ENCODE measurements at places on chromosomes 16 and 17.

DNA sequence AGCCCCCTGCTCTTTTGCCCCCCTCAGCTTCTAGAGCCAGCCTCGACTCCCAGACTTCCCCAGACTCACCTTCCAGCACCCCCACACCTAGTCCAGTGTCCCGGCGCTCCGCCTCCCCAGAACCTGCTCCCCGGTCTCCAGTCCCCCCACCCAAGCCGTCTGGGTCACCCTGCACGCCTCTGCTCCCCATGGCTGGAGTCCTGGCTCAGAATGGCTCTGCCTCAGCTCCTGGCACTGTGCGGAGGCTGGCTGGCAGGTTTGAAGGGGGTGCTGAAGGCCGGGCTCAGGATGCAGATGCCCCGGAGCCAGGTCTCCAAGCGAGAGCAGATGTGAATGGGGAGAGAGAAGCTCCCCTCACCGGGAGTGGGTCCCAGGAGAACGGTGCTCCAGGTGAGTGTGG is 2.2 kb downstream of the ARHGEF15 start:
- DNase-seq = no peak

- no peak for DNase-seq
These were observed 5.6 kb downstream of the TMEM238L start for GRCh38 chr17:10798332-10798749.

DNA sequence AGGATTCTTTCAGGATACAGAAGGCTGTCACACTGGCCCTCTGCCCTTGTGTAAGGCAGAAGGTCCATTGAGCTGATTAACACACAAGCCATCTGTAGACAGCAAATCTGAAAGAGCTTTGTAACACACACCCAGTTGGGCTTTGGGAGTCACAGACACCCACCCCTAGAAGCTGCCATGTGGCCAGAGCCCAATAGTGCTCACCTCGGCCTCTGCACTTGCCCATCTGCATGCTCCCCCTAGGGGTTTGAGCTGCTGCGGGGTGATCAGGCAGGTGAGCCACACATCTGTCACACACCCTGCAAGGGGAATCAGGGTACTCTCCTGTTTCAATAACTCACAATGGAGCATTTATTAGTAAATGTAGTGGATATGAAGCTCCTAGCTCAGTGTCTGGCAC is 138.3 kb downstream of the CHD9NB start:
- no peak for DNase-seq

- DNase-seq = no peak
These were observed 10.1 kb upstream of the KRTAP17-1 start for GRCh38 chr17:41325611-41326010.

DNA sequence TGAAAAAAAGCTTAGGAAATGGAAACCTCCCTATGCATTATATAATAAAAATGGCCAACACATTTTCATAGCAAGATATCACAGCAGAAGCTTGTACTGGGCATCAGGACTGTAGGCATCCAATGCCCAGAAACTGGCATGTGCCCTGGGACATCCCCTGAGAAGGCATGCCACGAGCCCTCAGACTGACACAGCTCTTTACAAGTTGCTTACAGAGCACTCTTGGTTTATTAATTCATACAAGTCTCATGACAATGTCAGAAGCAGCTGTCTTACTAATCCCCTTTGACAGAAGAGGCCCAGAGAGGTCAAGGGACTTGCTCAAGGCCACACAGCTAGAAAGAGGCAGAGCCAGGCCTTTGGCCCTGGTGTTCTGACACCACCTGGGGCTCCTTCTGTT is 5.6 kb upstream of the CCL2 start:
- no peak for DNase-seq

DNA sequence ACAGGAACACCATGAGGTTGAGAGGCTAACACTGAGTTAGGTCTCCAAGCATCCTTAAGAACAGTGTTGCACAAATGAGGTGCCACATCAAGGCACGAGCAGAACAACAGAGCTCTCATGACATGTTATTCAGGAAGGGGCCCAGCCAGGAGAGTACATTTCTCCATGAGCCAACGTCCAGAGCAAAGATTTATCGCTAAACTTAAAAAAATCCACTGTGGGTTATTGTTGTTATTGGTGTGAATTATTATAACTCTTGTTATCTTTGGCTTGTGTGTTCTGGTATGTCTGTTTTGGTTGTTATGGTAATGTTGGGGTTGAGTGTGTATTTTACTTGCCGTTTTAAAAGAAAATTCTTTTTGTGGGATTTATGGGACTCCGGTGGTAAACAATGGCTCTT is 68.9 kb upstream of the MSI2 start:
- DNase-seq = no peak

GRCh38 chr17:58046239-58047094 is 36.8 kb upstream of the DYNLL2 start:
- DNase-seq = no peak

DNA sequence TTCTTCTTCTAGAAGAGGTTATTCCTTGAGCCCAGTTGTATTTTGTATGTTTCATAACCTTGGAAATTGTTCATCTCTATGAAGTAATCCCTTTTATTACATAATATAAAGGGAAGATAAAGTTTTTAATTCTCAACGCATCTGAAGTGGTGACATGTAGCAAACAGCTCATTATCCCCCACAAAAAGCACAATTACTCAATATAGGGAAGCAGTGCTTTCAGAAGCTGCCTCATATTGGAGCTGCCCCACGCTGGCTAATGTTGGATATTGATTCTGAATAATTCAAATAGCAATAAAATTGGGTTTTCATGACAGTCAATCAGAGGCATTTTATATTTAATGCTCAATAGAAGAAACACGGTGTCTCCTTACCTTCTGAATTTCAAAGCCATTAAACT is 604.3 kb upstream of the RBFOX1 start:
- no peak for DNase-seq

DNA sequence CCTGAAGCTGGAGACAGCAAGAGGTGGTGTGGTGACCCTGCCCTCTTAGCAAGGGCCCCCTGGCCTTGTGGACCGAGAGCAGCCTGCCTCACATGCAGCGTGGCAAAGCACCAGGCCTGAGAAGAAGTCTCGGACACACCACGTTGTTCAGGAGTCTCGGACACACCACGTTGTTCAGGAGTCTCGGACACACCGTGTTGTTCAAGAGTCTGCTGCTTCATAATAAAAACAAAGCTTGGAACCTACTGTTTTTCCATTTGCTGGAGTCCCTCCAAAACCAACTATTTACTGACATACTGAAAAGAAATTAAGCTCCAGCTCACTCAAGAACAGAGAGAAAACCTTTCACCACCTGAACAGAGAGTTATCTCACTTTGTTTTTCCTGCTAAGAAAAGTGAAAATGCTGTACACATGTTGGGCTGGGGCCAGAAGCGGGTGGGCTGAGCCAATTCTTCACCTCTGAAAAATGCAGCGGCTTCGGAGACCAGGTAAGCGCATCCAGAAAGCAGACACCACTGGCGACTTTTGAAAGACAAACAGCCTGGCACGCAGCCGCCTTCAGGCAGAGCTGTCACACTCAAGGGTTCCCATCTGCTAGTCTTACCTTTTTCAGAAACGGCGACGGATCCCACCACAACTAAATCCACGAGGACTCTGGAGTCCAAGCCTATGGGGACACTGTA is 8.9 kb downstream of the MTHFSD start:
- DNase-seq = no peak

GRCh38 chr16:81711657-81712319 is 67.3 kb upstream of the PLCG2 start:
- no peak for DNase-seq

DNA sequence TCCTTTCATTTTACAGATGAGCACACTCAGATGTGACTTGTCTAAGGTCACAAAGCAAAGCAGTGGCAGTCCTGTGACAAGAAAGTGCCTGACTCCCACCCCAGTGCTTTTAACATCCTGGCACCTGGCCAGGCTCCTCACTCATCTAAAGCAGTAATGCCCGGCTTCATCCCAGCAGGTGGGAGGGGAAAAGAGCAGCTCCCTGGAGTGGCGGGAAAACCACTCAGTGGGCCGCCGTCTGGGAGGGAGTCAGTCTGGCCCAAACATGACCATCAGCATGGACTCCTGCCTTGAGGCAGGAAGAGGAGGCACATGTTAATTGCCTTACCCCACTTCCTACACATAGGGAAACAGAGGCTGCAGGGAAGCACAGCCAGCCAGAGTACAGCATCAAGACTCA is 2.6 kb downstream of the PCGF2 start:
- no peak for DNase-seq

- DNase-seq = no peak
These were observed 9.5 kb upstream of the RHBDL3 start for GRCh38 chr17:32256012-32256700.

DNA sequence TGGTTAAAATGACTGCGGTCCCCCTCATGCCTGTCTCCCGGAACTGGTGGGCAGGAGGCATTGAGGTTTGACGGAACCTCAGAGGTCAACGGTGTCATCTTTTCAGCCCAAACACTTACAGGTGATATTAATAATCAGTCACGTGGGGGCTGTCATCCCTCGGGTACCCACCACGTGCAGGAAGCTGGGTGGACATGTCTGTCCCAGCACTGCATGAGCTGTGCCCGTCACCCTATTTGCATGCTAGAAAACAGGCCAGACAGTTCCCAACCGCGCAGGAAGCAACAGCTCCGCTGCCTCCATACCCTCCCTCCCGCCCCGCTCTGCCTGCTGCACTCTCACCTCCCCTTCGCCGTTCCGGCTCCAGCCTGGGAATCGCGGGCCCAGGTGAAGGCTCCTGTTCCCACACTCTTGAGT is 1.4 kb downstream of the SYNGR3 start:
- no peak for DNase-seq

GRCh38 chr17:30927756-30928155 is 6.0 kb downstream of the ADAP2 start:
- no peak for DNase-seq

DNA sequence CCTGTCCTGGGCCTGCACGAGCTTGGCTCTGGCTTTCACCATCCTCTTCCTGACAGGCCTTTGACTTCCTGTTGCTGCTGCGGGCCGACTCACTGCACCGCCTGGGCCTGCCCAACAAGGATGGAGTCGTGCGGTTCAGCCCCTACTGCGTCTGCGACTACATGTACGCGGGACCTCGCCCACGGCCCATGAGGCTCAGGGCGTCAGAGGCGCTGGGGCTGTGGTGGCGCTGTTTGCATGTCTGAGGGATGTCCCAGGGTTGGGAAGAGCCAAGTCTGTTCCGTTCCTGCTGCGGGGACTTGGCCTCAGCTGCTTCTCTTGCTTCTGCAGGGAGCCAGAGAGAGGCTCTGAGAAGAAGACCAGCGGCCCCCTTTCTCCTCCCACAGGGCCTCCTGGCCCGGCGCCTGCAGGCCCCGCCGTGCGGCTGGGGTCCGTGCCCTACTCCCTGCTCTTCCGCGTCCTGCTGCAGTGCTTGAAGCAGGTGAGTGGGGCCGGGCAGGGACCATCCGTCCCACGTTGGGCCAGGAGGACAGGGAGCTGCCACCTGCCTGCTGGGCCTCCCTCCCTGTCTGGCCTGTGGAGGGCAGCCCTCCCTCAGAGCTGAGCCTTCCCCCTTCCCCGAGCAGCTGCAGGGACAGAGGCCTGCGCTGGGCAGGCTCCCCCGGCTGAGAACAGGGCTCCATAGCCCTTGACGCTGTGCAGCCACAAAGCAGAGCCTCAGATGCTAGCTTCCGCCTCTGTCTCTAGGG is 23.8 kb downstream of the TSC2 start:
- DNase-seq = no peak

- DNase-seq = no peak
These were observed 28.5 kb upstream of the CREBBP start for GRCh38 chr16:3908951-3909437.

GRCh38 chr16:31899505-31899904 is 25.9 kb downstream of the ZNF267 start:
- DNase-seq = no peak

GRCh38 chr17:60863892-60864707 is 186.4 kb downstream of the BCAS3 start:
- no peak for DNase-seq

GRCh38 chr17:6699997-6700947 is 12.9 kb downstream of the SLC13A5 start:
- no peak for DNase-seq

DNA sequence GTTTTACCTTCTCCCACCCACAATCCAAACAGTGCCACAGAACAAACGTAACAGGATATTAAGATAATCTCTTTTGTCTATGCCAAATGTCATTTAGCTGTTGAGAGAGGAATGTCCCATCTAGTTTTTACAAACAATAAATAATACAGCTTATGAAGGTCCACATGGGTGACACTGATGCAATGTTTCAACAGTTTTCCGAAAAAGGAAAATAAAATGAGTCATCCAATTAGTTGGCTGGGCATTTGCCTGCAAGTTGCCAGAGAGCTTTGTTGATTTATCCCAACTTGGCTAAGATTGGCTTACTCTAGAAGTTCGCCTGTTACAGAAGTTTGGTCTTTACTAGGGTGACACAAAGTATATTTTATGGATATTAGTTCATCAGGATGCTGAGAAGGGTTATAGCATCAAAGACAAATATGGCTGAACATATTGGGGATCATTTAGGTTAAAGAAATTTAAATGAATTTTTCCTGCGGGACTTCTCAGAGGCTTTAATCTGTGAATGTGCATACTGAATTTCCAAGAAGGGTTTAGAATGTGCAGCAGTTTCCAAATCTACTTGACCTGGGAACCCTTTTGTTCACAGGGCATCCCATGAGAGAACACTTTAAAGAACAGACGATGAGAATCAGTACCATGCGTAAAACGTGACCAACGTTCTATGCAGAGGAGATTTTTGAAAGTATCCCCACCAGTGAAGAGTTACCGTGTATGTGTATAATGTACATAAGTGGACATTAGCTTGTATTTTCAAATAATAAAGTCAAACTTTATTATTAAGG is 73.1 kb downstream of the CDH13 start:
- DNase-seq = no peak

DNA sequence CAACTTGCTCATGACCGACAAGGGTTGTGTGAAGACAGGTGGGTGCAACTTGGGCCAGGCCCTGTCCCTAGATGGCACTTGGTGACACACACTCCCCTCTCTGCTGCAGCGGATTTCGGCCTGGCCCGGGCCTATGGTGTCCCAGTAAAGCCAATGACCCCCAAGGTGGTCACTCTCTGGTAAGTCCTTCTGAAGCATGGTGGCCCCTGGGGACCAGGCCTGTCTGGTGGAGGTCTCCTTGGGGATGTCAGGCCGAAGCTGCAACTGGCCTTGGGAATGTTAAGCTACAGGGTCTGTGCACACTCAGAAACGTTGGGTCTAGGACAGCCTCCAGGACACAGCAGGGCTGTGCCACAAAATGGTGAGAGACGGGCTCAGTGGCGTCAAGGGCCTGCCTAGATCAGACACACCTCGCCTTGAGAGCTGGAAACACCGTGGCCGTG is 6.8 kb downstream of the CDK10 start:
- DNase-seq = no peak

- no peak for DNase-seq
These were observed 38.6 kb downstream of the ARHGAP27 start for GRCh38 chr17:45394091-45394490.

- DNase-seq = no peak
These were observed 24.4 kb downstream of the SCNN1G start for GRCh38 chr16:23206986-23207385.
